ENCODE measurements at places on chromosomes 5 and 9.

DNA sequence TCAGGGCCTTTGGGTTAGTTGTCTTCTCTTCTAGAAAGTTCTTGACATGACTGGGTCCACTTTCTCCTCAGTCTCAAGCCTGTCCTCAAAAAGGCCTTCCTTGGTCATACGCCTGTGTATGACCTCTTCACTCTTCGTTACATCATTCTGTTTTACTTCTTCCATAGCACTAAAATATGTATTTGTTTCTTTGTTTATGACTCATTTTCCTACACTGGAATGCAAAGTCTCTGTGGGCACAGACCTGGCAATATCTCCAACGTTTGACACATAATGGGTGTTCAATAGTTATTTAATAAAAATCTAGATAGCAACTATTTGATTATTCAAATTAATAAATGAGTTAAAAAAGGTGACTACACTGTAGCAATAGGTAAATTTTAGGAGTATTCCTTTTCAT is 85.1 kb downstream of the YIPF5 start:
- no peak for DNase-seq
- no peaks in the 10 kb centered on the region for H3K27me3 ChIP-seq
- H3K36me3 ChIP-seq, result no peaks in the 10 kb centered on the region

- no peak overlapping the region for H3K27ac ChIP-seq
- no peak overlapping the region for H3K4me3 ChIP-seq
- no peak for DNase-seq
- peaks cover 34% of the 10 kb centered on the region for H3K36me3 ChIP-seq
- no peaks in the 10 kb centered on the region for H3K27me3 ChIP-seq
Observed at GRCh38 chr5:72272398-72272797, 47.6 kb downstream of the MRPS27 start.

DNA sequence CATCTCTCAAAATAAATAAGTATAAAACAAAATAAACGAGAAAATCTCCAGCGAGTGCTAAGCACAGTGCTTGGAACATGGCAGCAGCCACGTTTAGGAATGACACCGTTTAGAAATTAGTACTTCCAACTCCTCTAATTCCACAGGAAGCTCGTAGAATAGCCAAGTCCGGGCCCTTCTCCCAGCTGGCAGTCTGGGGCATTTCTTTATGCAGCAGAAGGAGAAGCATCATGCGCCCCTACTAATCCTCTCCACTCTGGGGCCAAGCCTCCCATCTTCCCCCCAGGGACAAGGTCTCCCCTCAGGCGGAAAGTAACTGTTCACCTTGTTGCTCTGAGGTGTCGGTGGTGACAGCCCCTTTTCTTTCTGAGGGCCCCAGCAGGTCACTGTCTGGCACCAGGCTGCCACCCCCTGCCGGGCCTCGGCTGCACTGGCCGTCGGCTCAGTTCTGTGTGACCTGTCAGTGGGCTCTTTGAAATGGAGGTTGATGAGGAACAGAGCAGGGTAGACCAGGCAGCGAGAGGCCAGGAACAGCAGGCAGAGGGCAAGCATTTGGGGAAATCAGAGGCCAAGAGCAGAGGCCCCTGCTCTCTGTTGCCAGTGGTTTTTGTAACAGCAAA is 113.5 kb upstream of the WWC1 start:
- no peak overlapping the region for H3K27ac ChIP-seq
- no peaks in the 10 kb centered on the region for H3K4me1 ChIP-seq
- no peak for DNase-seq
- no peak overlapping the region for H3K4me3 ChIP-seq

- peaks cover 47% of the 10 kb centered on the region for H3K27me3 ChIP-seq
- no peaks in the 10 kb centered on the region for H3K36me3 ChIP-seq
Observed at GRCh38 chr9:37650873-37651768, at the start of gene FRMPD1. Gene FRMPD1, plus strand, starts transcription at chr9:37650954. Its CDS starts 41,688 bp downstream, at chr9:37692642.

- no peaks in the 10 kb centered on the region for H3K36me3 ChIP-seq
- no peaks in the 10 kb centered on the region for H3K27me3 ChIP-seq
- DNase-seq, result no peak
- H3K4me3 ChIP-seq, result no peak overlapping the region
Observed at GRCh38 chr5:78025540-78025939, 249.4 kb upstream of the TBCA start.

- DNase-seq, result no peak
- H3K4me1 ChIP-seq, result no peaks in the 10 kb centered on the region
- no peaks in the 10 kb centered on the region for H3K27me3 ChIP-seq
- no peak overlapping the region for H3K27ac ChIP-seq
Observed at GRCh38 chr5:86463339-86463738, 154.4 kb upstream of the COX7C start.

DNA sequence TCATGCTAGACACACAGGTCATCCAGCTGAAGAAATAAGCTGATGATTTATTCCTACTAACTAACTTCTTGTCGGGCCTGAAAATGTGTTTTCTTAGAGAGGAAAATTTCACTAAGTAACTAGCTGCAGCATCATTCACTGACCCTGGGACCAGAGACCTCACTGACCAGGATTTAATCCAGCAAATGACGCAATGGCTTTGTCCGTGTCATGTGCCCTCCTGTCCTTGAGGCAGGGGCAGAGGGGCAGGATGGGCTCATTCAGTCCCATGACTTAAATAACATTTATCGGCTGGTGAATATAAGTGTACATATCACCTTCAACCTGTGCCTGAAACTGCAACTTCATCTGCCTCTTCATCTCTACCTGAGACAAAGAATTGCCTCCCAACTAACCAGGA is 154.8 kb downstream of the SEMA5A start:
- H3K27me3 ChIP-seq, result no peaks in the 10 kb centered on the region
- no peak for DNase-seq
- H3K27ac ChIP-seq, result no peak overlapping the region
- no peaks in the 10 kb centered on the region for H3K4me1 ChIP-seq
- no peak overlapping the region for H3K4me3 ChIP-seq

DNA sequence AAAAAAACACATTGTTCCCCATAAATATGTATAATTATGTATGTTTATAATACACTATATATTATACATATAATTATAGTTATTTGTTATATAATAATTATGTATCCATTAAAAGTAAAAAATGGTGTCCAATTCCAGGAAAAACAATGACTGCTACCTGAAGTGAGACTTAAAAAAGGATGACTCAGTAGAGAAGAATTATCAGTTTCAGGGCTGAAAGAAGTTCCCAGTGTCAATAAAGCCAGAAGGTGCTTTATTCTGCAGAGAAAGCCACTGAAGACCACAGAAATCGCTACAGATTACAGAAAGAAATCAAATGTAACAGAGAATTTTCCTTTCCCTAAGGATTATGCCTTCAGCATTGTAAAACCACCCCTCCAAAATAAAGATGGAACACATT is 50.9 kb downstream of the ANKRD31 start:
- no peaks in the 10 kb centered on the region for H3K4me1 ChIP-seq
- H3K36me3 ChIP-seq, result peaks cover 11% of the 10 kb centered on the region
- no peak overlapping the region for H3K27ac ChIP-seq

GRCh38 chr5:2746561-2747032 is 4.9 kb downstream of the IRX2 start:
- H3K27me3 ChIP-seq, result peaks cover 49% of the 10 kb centered on the region
- H3K27ac ChIP-seq, result no peak overlapping the region
- peaks cover 2% of the 10 kb centered on the region for H3K4me1 ChIP-seq

DNA sequence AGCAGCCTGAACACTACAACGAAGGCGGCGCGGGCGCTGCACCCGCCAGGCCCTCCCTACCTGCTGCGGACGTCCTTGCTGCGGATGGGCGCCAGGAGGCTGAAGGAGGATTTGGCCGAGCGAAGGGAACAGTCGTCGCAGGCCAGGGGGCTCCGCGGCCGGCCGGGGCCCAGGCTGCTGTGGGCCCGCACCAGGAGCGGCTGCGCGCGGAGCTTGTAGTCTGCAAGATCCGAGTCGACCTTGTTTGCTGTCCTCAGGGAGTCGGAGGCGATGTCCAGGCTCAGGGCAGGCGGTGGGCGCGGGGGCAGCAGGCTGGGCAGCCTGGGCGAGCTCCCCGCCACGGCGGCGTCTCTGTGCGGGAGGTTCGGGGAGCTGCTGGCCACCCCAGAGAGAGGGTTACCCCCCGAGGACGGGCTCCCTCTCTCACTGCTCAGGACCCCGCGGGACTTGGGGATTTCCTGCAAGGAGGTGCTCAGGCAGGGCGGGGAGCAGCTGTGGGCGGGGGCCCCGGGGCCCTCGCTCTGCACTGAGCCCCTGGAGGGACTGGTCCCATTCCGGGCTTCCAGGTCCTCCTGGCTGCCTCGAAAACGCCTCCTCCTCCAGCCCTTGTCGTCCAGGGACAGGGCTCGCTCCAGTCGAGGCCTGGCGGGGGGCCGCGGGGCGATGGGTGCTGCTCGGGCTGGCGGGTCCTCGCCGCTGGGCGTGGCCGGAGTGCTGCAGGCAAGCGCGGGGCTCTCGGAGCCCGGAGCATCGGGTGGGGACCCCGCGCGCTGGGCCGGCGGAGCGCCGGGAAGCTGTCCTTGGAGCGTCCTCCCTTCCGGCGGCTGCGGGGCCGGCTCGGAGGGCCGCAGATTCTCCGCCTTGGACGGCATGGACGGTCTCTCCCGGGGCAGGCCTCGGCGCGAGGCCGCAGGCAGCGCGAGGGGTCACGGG is 831 bp downstream of the INPP5E start:
- H3K27ac ChIP-seq, result peak overlapping the region; percentile 62
- no peaks in the 10 kb centered on the region for H3K36me3 ChIP-seq
- H3K4me1 ChIP-seq, result peaks cover 13% of the 10 kb centered on the region
- H3K27me3 ChIP-seq, result no peaks in the 10 kb centered on the region
- H3K4me3 ChIP-seq, result peak overlapping the region; percentile 83

- no peaks in the 10 kb centered on the region for H3K27me3 ChIP-seq
- H3K4me3 ChIP-seq, result no peak overlapping the region
- no peaks in the 10 kb centered on the region for H3K36me3 ChIP-seq
- DNase-seq, result no peak
- no peak overlapping the region for H3K27ac ChIP-seq
Observed at GRCh38 chr9:96067004-96067403, 191.5 kb downstream of the ERCC6L2 start.

GRCh38 chr5:122581629-122582028 is 193.3 kb upstream of the SNX2 start:
- H3K36me3 ChIP-seq, result no peaks in the 10 kb centered on the region
- no peaks in the 10 kb centered on the region for H3K4me1 ChIP-seq
- no peak for DNase-seq
- H3K27me3 ChIP-seq, result peaks cover 12% of the 10 kb centered on the region

DNA sequence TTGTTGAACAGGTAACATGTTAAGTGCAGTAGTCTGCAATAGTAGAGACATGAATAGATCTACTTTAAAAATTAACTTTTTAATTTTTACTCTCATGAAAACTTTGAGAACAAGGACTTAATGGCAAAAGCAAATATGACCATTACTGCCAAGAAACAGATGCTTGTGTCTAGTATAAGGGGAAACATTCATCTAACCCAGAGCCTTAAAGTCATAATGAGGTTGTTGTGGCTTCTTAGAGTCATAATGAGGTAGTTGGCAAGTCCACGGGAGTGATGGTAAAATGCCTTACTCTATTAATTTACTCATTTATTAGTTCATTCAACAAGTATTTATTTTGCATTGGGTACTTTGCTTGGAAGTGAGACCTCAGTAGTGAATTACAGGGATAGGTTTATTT is 71.5 kb downstream of the JAKMIP2 start:
- H3K27ac ChIP-seq, result no peak overlapping the region
- no peak overlapping the region for H3K4me3 ChIP-seq
- H3K36me3 ChIP-seq, result peaks cover 5% of the 10 kb centered on the region
- no peak for DNase-seq
- H3K4me1 ChIP-seq, result peaks cover 14% of the 10 kb centered on the region

GRCh38 chr5:138015916-138016315 is 17.0 kb downstream of the FAM13B start:
- peaks cover 11% of the 10 kb centered on the region for H3K36me3 ChIP-seq
- H3K4me3 ChIP-seq, result no peak overlapping the region
- no peak overlapping the region for H3K27ac ChIP-seq
- no peaks in the 10 kb centered on the region for H3K27me3 ChIP-seq

DNA sequence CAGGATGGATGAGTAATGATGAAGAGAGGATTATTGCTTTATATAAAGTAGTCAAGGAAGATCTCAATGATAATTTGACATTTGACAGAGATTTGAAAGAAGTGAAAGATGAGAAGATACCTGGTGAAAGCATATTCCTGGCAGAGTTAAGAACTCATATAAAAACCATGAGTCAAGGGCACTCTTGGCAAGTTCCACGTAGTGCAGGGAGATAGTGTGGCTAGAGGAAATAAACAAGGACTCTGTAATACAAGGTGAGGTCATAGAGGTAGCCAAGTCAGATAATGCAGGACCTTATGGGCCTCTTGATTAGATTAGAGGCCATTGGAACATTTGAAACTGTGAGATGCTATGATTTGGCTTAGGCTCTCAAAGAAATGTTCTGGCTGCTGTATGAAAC is 72.3 kb downstream of the HCN1 start:
- H3K36me3 ChIP-seq, result peaks cover 9% of the 10 kb centered on the region
- no peaks in the 10 kb centered on the region for H3K27me3 ChIP-seq
- H3K27ac ChIP-seq, result no peak overlapping the region
- no peak for DNase-seq
- no peak overlapping the region for H3K4me3 ChIP-seq

DNA sequence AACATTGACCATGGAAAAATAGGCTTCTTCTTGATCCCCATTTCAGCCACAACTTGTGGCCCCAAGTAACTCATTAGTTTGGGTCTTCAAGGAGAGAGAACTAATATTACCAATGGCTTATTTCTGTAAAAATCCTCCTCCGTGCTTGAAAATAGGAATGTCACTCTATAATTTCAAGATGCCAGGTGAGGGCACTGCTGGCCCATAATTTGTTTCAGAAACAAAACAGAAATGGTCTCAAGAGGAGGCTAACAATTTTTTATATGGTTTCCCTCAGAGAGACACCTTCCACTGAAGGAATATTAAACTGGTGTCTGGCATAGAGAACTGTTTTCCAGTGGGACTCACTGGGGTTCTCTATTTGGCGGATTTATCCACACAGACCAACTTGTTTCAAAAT is 437.0 kb upstream of the TRPC7 start:
- no peaks in the 10 kb centered on the region for H3K27me3 ChIP-seq
- no peak overlapping the region for H3K4me3 ChIP-seq
- no peak for DNase-seq
- no peak overlapping the region for H3K27ac ChIP-seq

- H3K36me3 ChIP-seq, result no peaks in the 10 kb centered on the region
- H3K27ac ChIP-seq, result peak overlapping the region; percentile 11
- no peak overlapping the region for H3K4me3 ChIP-seq
- DNase-seq, result no peak
- H3K4me1 ChIP-seq, result peaks cover 2% of the 10 kb centered on the region
- peaks cover 37% of the 10 kb centered on the region for H3K27me3 ChIP-seq
Observed at GRCh38 chr9:133916159-133916541, 76.0 kb downstream of the VAV2 start.

- H3K4me1 ChIP-seq, result no peaks in the 10 kb centered on the region
- H3K27ac ChIP-seq, result no peak overlapping the region
Observed at GRCh38 chr5:128537221-128537999, 635 bp downstream of the FBN2 start.

GRCh38 chr9:9949978-9950377 is 662.8 kb downstream of the PTPRD start:
- H3K27me3 ChIP-seq, result no peaks in the 10 kb centered on the region
- no peaks in the 10 kb centered on the region for H3K4me1 ChIP-seq
- H3K27ac ChIP-seq, result no peak overlapping the region
- DNase-seq, result no peak
- H3K36me3 ChIP-seq, result no peaks in the 10 kb centered on the region

- DNase-seq, result no peak
- H3K27me3 ChIP-seq, result no peaks in the 10 kb centered on the region
- no peak overlapping the region for H3K4me3 ChIP-seq
Observed at GRCh38 chr9:77521091-77521490, 127.0 kb downstream of the GNA14 start.

Data from naive thymus-derived CD8-positive, alpha-beta T cell (primary cell).